Right renal cortex interstitium (tissue), 3 donors: ENCODE measurements at places on chromosomes 2 and 18. TPM values are rescaled to one million over a fixed set of nuclear protein-coding genes. Genes with fewer than 3 reads are reported as not detected.

DNA sequence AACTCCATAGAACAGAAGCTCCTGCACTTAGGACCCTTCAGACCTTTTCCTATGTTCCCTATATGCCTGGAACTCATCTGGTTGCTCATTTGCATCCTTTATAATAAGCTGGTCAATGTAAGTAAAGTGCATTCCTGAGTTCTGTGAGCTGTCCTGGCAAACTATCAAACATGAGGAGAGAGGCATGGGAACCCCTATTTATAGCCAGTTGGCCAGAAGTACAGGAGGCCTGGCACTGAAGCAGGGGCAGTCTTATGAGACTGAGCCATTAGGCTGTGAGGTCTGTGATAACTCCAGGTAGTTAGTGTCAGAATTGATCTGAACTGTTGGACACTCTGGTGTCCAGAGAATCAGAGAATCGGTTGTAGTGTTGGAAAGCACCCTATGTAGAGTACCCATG, 88.4 kb downstream of the EHD3 start:
- DNase-seq: no peak

GRCh38 chr18:44840058-44840790, 159.5 kb downstream of the SETBP1 start:
- DNase-seq: no peak

The SAG gene
- polyA plus RNA-seq: 0.21 TPM

- no peak for DNase-seq
These were observed 206.4 kb upstream of the ID2 start for GRCh38 chr2:8475349-8476031.

The RBBP8 gene
- polyA plus RNA-seq: 56.2 TPM

The MOGAT1 gene
- polyA plus RNA-seq: not detected

DNA sequence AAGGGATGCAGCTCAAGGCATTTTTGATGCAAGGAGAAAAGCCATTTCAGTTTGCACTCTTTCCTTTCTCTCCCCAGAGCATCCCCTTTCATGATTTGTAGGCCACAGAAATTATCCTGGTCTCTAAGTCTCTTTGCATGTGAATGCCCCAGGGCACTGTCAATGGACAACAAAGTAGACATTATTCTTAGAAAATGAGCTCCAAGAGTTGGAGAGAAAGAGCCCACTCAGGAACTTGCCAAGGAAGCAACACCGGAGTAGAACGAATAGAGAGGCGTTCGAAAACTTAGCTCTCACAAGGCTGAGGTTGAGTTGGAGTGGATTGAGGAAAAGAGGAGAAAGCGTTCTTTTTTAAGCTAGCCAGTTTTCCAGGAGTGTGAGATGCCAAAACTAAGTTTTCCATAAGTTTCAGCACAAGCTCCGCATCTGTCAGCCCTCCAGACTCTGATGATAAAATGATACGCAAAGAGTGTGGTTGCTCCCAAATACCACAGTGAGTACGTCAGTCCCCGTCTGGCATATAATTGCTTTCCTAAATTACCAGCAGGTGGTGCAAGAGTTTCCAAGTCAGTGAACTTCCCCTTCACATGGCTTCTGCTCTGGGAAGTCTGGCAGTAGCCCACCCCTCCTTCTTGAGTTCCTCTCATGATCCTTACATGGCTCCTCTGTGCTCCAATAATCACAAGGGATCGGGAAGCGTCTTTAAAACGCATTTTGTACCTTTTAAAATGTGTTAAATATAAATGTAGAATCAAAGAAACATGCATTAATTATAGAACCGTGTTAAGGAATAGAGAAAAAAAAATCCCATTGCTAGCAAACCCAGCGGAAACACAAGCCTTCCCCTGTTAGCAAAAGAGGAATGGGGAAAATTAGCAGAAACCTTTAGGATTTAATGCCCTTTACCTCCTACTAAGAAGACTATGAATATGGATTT, 1060.6 kb upstream of the FANCL start:
- peak; percentile 56 for DNase-seq

GRCh38 chr2:76984359-76984758, 537.8 kb downstream of the LRRTM4 start:
- no peak for DNase-seq

DNA sequence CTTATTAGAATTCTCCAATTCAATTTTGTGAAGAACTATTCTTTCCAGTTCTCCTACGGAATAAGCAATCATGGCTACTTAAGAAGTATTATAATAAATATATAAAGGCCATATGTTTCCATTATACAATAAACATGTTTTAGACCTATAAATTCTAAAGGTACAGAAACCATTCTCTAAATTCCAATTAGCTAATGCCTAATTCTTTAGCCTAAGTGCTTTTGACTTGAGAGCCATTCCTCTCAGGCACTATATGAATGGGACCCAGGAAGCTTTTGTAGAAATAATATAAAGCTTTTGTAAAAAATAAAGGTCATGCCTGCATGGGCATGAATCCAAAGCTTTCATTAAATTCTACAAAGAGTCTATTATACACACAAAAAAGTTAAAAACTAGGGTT, 161.0 kb upstream of the UNC80 start:
- DNase-seq: no peak

DNA sequence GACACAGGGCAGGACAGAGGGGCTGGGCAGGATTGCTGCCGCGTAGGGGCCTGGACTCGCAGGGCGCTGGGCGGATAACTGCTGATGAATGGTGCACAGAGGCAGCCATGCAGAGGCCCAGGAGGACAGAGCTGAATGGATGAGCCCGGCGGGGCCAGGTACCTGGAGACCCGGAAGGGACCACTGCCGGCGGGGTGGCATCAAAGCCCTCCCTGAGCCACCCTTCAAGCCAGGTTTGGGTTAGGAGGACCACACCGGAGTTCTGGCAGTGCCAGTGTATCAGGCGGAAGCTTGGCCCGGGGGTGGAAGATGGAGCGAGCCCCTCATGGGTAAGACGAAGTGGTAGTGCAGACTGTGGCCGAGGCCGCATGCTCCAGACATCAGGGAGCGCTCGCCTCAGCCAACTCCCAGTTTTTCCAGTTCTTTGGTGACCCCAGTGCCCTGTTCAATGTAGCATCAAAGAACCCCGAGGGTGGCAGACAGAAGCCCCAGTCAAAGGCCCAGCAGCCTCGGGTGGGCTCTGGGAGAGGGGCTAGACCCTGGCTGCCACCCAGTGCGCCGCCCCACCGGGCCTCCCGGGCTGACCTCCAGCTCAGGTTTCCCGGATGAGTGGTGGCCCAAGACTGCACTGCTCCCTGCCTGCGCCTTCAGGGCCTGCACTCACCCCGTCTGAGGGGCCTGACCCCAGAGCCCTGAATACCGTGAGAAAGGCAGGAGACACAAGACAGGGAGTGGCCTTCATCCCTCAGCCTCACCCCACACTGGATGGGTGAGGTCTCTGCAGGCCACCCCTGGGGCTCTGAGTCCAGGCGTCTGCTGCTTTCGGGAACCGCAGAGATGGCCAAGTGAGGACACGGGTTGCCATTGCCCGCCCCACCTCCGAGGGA, 50.9 kb downstream of the ACAA2 start:
- DNase-seq: no peak

The NYAP2 gene
- polyA plus RNA-seq: 0.03 TPM

DNA sequence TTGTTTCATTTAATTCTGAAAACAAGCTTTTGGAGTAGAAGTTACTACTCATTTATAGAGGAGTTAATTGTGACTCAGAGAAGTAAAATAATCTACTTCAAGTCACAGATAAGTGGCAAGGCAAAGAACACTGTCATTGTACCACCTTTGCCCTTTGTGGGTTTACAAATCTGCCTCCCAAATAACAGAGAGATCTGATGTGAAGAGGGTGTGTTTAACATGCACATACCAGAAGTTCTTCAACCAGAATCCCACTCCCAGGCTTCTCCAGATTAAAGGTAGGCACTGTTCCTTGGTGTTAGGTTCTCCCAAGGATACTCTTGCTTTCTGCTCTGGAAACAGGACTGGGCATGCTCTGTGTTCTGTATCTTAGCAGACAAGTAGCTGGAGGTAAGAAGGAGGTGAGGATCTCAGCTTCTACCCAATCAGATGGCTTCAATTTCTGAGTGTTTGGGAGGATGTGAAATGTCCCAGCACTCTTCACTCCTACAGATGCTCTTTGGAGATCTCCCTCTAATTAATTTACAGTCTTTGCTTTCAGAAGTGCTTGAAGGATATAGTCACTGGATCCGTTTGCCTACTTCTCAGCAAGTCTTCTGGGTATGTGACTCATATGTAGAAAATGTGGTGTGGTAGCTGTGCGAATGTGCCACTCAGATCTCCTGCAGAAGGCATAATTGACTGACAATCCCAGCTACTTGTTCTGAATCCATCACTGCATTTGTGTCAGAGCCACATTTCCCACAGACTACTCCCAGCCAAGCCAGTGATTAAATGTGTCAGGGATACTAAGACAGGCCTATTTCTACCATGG, 111.1 kb downstream of the KLHL14 start:
- DNase-seq: no peak

DNA sequence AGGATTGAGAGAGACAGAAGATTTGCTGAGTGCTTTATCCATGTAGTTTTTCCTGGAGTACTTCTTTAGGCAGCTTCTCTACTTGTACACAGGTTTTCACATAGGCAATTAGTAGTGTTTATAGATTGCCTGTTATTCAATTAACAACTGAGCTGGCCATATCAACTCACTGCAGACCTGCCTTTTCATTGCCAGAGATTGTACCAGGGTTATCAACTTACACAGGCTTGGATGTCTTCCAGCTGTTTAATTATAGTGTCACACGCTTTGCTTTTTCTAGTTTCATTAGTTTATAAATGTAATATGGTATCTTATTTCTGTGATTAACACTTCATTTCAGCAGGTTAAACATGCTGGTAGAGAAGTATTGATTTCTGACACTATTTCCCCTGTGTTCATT, 125.9 kb downstream of the GPD2 start:
- DNase-seq: no peak

GRCh38 chr2:72141032-72141645, 6.5 kb downstream of the CYP26B1 start:
- no peak for DNase-seq

DNA sequence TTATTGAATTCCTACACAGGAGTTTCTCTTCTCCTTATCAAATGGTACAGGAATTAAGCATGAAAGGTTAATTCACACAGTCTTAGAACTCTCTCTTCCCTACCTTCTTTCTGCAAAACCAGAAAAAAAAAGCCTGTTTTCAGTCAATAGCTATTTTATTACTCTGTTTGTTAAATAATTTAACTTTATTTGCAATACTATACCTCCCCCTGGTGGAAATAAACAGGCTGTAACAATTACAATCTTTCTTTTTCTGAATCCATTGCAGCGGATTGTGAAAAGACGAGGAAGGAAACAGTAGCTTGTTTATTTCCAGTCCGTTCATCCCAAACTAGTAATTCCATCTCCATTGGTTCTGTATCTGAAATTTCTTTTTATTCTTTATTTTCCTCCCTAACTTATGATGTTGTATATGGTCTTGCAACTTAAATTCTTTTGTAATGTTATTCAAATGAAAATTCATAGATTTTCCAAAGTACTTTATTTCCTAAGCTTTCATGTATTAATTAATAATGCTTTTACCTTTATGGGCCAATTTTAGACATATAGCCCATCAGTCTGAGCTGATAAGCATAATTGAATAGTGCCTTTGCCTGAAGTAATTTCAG, 165.2 kb downstream of the SH3BP4 start:
- peak; percentile 43 for DNase-seq

The ARHGAP15 gene
- 3.4 TPM for polyA plus RNA-seq

GRCh38 chr2:27815860-27816438, 44.4 kb downstream of the MRPL33 start:
- no peak for DNase-seq

The COL4A3 gene
- 50.6 TPM for polyA plus RNA-seq

- no peak for DNase-seq
These were observed 35.6 kb downstream of the GLI2 start for GRCh38 chr2:120771111-120771780.

- DNase-seq: no peak
These were observed 15.1 kb downstream of the CYRIA start for GRCh38 chr2:16650287-16651249.

- DNase-seq: no peak
These were observed 72.2 kb downstream of the MAP2 start for GRCh38 chr2:209495855-209496585.
